ENCODE measurements at places on chromosomes 5 and 9.

DNA sequence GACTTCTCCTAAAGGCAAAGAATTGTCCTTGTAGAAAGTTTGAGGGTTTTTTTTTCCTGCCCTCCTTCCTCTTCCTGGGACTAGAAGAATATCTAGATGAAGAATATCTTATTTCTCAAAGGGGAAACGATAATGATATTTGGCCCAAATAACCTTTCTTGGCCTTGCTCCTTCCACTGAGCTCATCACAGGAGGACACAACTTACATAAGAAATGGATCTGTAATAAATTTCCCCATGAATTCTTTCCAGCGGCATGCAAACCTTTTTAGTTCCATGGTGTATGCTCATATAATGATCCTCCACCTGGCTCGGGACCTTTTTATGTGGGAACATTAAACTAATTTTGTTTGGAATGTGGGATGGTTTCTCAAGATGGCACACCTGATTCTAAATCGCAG is 304.4 kb downstream of the DMRT2 start:
- no peak for DNase-seq

GRCh38 chr5:1745123-1745795 is 54.4 kb downstream of the MRPL36 start:
- no peak for DNase-seq

GRCh38 chr9:76082057-76082456 is 191.6 kb downstream of the PCSK5 start:
- no peak for DNase-seq

DNA sequence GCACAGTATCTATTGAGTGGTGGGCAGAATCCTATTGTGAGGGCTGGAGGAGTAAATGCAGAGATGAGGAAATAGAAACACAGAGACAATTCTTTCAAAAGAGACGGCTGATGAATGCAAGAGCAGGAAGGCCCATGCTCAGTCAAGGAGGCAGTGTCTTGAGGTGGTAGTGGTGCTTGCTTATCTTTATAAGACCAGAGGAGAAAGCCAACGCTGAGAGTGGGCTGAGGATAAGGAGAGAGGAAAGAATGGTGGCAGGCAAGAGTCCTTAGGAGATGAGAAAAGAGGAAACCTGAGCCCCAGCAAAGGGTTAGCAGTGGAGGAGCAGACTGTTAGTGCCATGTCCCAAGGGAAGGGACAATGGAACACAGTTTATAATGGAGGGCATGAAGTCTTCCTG is 86.0 kb downstream of the SNCAIP start:
- DNase-seq: no peak

DNA sequence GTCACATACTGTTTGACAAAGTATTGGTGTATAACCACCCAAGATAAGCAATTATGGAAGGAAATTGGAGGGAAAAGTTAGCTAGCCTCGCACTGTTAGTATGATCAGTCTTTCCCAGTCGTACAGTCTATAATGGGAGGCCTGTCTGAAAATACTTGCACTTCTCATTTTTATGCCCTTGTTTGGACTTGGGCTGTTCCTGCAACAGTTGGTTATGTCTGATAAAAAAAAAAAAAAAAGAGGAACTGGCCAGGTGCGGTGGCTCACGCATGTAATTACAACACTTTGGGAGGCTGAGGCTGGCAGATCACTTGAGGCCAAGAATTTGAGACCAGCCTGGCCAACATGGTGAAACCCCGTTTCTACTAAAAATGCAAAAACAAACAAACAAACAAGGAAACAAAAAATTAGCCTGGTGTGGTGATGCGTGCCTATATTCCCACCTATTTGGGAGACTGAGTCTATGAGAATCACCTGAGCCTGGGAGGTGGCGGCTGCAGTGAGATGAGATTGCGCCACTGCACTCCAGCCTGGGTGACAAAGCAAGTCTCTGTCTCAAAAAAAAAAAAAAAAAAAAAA is 58.3 kb upstream of the ANKRD33B start:
- DNase-seq: no peak

DNA sequence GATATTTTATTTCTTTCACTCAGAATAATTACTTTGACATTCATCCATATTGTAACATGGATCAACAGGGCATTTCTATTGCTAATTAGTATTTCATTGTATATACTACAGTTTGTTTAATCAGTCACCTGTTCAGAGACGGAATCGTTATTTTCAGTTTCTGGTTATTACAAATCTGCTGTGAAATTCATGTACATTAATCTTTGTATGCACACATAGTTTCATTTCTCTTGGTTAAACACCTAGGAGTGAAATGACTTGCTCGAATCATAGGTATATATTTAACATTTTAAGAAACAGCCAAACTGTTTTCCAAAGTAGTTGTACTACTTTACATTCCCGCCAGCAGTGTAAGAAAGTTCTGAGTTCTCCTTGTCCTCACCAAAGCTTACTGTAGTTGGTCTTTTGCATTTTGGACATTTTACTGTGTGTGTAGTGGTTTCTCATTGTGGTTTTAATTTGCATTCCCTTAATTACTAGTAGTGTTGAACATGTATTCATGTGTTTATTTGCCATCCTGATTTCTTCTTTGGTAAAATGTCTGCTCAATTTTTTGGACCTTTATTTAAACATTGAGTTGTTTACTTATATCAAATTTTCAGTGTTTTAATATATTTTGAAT is 198.2 kb downstream of the SAXO1 start:
- DNase-seq: no peak

DNA sequence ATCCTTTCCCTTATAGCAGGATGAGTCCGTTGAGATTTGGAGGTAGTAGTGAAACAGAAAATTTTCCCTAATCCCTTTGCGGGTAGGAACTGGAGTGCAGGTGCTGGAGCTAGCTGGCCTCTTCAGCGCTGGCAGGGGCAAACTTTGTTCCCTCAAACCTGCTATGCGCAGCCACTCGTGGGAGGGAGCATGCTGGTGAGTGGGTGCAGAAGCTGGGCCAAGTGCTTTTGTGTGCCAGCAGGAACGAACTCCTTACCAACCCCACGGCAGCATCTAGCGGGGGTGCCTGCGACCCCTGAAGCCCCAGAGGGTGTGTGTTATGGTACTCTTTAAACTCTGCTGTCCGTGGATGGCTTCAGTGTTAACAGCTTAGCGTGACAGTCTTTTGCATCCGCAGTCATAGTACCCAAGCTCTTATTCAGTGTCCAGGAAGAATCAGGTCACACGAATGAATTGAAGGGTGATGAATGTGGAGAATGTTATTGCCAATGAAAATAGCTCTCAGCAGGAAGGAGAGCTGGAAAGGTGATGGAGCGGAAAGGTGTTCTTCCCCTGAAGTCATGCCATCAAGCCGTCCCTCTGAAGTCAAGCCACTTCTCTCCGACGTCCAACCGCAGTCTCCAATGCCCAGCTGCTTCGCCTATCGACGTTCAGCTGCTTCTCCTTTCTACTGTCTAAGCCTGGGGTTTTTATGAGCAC is 1445.1 kb upstream of the CDH9 start:
- no peak for DNase-seq

- DNase-seq: no peak
These were observed 16.9 kb downstream of the TMEM174 start for GRCh38 chr5:73189871-73190376.

DNA sequence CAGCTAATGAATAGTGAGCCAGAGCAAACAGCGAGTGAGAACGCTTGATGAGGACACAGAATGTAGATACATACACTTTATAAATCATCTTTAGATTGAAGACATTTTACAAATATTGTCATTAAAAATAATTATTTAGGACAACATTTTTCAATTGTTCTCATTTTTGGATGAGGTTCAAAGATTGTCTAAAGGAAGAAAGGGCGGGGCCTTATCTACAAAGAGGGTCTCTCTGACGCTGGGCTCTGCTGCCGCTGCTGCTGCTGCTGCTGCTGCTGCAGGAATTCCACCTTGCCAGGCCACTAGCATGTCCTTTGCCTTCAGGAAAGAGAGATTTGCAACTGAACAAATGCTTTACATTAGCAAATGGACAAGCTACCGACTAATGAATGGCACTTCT is 220.7 kb upstream of the TMEM161B start:
- DNase-seq: no peak

DNA sequence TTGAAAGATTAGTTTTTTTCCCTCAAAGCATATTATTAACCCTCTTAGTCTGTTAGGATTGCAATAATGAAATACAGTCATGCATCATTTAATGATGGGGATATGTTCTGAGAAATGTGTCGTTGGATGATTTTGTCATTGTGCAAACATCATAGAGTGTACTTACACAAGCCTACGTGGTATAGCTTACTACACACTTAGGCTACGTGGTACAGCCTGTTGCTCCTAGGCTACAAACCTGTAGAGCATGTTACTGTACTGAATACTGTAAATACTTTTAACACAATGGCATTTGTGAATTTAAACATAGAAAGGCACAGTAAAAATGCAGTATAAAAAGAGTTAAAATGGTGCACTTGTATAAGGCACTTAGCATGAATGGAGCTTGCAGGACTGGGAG is 132.7 kb downstream of the PDE8B start:
- DNase-seq: no peak

DNA sequence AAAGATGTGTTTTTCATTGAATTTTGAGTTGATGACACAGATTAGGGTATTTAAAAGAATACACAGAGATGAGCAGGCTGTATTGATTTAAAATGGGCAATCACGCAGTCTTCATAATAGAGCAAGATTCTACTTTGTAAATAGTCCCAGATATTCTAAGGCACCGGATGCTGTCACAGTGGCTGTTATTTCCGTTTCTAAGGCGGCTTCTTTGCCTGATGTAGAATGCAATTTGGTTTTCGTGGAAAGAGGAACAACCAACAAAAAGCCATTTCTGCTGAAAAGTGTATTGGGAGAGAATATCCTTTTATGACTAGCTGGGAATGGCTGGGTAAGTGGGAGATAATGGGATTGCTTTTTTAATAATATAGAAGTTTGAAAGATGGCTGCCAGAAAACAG is 17.5 kb downstream of the PRKACG start:
- no peak for DNase-seq

GRCh38 chr5:34667705-34668104 is 11.6 kb downstream of the RAI14 start:
- DNase-seq: no peak

DNA sequence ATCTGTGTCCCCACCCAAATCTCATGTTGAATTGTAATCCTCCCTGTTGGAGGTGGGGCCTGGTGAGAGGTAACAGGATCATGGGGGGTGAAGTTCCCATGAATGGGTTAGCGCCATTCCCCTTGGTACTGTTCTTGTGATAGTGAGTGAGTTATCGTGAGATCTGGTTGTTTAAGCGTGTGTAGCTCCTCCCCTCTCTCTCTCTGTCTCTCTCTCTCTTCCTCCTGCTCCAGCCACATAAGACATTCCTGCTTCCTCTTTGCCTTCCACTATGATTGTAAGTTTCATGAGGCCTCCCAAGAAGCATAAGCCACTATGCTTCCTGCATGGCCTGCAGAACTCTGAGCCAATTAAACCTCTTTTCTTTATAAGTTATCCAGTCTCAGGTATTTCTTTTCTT is 28.8 kb downstream of the C5orf15 start:
- DNase-seq: no peak

- no peak for DNase-seq
These were observed 42.6 kb downstream of the CETN3 start for GRCh38 chr5:90366948-90367347.

GRCh38 chr9:130482463-130482862 is 37.7 kb downstream of the ASS1 start:
- DNase-seq: no peak

GRCh38 chr5:81909677-81910076 is 62.1 kb upstream of the ATG10 start:
- DNase-seq: no peak

GRCh38 chr5:30838936-30839496 is 354.5 kb upstream of the CDH6 start:
- no peak for DNase-seq

- no peak for DNase-seq
These were observed 209.3 kb upstream of the PPP1R2B start for GRCh38 chr5:156640691-156641241.

- DNase-seq: no peak
These were observed 122.8 kb downstream of the CCDC192 start for GRCh38 chr5:127826011-127826410.

- no peak for DNase-seq
These were observed 446.4 kb upstream of the KLF4 start for GRCh38 chr9:107935931-107936330.

DNA sequence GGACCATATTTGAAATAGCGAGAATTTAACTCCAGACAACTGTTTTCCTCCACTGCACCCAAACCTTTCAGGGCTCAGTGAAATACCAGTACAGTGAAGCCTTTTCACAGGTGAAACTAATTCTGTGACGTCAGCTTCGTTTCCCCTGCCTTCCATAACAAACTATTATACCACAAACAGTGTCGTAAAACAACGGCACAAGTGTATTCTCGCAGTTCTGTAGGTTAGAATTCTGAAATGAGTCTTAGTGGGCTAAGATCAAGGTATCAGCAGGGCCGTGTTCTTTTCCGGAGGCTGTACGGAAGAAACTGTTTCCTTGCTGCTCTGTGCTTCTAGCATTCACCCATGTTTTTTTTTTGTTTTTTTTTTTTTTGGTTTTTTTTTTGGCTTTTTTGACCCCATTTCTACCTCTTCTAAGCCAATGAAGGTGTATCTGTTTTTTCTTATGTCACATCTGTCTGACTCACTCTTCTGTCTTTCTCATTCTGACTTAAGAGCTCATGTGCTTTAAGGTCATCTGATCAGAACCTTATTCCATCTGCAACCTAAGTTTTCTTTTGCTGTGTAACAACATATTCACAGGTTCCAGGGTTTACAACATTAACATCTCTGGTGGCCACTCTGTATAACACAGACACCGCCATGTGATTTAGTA is 20.1 kb downstream of the ISOC1 start:
- DNase-seq: no peak

DNA sequence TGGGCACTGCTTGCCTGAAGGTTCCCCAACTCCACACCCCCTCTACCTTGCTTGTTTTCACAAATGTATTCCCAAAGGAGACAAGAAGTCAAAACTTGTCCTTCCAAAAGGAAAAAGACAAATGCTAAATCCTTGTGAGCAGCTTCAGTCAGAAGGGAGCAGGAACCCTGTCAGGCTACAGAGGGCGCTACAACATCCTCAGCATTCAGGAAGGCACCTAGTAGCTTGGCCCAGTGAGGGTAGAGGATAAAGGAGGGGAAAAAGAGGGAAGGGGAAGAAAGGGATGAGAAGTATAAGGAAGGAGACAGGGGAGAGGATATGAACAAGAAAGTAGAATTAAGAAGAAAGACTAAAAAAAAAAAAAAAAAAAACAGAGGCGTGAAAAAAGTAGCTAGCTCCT is 97.5 kb downstream of the MLLT3 start:
- DNase-seq: no peak

DNA sequence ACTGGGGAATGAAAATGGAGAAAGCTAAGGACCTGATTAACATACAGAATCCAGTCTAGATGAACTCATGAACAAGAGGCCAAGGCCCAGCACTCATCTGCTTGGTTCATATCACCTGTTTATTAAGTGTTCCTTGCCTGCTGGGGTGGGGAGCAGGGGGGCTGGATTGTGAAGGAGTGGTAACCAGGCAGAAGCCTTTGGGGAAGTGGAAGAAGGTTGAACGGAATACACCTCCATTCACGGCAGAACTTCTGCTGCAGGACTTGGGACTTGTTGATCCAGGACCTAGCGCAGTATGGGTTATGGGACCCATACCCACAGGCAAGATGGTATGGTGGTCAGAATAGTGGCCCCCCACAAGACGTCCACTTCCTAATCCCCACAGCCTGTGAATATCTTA is 8.8 kb upstream of the SEPTIN8 start:
- no peak for DNase-seq

- DNase-seq: no peak
These were observed 288.9 kb downstream of the TRPM3 start for GRCh38 chr9:70832492-70832891.

GRCh38 chr5:175674731-175675346 is 17.0 kb downstream of the HRH2 start:
- DNase-seq: no peak

- DNase-seq: no peak
These were observed 49.9 kb downstream of the ZFAND5 start for GRCh38 chr9:72315089-72315509.
